ENCODE measurements at places on chromosomes 2 and 18.

DNA sequence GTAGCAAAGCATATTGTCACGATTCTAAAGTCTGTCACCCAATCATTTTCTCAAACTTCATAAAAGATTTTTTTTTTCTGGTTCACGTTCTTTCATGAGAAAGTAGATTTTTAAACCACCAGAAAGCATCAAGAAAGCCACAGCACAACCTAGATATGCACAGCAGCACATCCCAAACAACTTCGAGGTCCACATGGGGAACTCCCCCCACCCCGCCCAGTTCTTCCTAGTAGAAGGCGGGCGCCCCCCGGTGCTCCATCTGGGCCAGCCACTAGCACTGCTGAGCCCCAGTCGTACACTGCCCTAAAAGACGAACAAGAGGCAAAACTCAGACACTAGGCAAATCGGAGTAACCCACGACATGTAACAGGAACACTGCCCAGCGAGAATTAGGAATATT, 15.5 kb downstream of the HDLBP start:
- DNase-seq = no peak

DNA sequence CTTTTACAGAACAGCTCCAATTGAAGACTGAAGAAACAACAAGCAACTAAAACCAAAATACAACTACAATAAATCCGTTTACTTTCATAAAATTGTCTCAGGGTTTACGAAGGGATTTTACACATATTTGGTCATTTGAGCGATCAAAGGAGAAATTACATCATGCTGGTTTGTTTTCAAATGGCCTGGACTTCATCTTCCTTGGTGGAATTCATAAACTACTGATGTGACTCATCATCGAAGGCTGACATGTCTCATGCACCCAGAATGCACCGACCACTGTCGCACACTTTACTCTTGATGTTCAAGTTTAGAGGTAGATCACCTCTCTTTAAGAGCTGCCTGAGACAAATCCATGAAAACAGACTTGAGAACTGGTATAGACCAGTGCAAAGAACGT, 25.6 kb upstream of the PMAIP1 start:
- peak; percentile 91 for DNase-seq

DNA sequence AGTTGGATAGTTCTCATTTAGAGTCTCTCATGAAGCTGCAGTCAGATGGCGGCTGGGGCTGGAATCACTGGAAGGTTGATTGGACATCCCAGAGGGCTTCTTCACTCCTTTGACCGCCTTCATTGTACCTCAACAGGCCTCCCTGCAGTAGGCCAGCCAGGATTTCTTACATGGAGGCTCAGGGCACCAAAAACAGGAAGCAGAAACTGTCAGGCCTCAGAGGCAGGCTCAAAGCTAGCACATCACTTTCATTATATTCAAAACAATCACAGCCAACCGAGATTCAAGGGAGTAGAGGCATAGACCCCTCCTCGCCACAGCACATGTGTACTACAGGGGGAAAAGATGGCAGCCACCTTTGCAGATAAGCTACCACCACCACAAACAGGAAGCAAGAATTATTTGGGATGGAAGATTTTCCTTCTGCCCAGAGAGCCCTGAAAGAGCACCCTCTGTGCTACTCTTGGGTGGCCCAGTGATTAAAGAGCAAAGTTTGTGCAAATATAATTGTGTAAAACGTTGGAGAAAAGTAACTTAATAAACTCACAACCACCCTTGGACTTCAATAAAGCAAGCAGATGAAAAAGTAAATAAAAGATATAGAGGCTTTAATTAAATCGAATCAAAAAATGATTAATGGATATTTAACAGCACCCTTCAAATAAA, 155.3 kb downstream of the GFPT1 start:
- no peak for DNase-seq

DNA sequence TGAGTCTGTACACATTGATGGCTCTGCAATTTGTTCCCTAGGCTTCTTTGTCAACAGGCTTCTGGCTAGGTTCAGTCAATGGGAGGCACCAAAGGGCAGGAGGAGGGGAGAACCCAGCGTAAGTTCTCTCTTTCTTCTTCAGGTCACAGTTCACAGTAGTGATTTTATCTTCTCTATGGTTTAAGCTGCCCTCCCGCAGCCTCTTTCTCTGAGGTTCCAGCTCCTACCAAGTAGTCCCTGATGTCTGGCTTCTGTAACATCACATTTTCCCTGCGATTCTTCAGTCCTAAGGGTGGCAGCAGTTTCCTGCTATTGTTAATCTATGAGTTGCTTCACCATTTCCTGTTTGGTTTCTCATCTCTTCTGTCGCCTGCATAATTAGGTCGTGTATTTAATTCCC, 107.4 kb downstream of the CPO start:
- DNase-seq = no peak

DNA sequence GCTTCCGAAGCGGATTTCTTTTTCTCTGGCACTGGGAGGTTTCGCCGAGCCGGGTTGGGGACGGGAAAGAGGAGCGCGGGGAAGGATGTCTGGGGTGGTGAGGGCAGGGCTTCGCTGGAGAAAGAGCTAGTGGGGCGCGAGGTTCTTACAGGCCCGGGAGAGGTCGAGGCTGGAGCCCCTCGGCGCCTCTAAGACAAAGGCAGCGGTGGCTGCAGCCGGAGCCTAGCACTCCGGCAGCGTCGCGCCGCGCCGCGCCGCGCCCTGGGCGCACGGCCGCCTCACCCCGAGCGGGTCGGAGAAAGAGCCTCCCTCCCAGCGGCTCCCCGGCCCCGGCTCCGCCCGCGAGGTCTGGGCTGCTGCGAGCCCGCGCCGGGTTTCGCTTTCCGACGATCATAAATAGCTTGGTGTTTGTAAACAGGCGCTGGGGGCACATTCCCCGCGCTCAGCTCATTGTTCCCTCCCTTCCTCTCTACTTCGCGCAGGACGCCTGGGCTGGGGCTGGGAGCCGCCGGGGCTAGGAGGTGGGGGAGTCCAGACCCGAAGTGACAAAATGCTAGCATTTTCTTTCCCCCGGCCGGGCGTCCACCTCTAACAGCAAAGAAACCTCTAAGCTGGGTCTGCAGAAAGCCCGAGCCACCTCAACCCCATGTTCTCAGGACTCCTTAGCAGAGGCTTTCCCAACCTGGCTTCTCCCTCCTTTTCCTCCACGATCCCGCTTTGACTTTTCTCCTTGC, 813 bp upstream of the MEIS1 start:
- peak; percentile 61 for DNase-seq

DNA sequence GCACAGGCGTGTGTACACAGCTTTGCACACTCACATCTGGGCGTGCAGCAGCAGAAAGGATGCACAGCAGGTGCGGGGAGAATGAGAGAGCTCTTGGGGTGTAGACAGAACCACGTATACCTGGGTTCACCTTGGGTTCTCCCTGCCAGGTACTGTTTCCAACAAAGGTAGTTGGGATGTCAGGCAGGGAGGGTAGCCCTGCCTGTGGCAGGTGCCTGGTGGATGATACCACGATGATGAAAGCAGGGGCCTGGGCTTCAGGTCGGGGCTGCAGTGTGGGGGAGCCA, 6.5 kb upstream of the ARID5A start:
- no peak for DNase-seq

DNA sequence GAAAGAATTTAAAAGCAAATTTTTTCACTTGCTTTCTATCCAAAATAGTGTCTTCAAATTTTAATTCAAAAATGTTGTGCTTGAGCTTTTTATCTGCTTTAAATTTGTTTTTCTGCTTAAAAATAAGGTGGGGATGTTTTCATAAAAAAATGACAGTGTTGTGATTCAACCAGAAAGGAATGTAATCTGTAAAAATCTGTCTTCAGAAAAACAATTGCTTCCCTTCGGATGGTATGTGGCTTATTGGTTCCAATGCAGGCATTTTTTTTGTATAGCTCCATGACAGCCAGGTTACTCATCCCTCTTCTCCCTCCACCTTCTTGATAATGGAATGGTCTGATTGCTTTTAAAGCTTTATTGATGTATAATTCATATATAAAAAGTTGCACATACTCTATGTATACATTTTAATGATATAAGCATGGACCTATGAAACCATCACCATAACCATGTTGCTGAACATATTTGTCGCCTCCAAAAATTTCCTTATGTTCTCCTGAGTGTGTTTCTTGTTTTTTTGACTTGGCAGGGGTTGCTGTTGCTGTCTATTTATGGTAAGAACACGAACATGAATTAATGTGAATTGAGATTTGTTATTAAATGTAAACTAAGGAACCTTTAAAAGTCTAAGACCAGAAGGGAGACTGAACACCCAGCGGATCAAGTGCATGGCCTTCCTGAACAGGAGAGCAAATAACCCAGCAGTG, 363.7 kb upstream of the SPHKAP start:
- peak; percentile 37 for DNase-seq

DNA sequence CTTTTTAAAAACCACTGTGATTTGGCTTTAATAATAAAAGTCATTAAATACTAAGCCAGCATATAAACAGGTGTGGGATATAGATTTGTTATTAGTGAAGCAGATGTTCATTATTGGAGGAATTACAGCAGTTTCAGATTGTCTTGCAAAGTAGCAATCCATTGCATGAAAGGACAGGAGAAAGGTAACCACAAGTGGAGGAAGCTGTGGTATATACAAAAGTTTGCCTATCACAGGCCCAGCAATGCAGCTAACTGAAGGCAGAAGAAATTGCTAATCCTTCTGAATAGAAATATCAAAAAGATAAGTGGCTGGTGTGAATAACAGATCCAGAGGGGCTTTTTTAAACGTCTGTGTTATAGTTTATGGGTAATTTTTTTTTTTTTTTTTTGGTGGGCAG, 199.4 kb downstream of the ZNF385B start:
- no peak for DNase-seq

DNA sequence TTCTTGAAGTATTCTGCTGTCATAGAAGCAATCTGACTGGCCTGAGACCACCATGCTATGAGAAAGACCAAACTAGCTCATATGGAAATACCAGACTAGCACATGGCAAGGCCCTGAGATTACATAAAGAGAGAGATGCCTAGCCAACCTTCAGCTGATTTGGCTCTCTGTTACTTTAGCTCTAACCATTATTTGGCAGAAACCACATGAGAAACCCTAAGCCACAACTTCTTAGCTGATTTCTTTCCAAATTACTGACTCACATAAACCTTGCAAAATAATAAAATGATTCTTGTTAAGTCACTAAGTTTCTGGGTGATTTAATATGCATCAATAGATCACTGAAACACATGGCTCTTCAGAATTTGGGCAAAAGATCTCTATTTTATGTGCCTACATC, 295.0 kb upstream of the ZNF521 start:
- no peak for DNase-seq

DNA sequence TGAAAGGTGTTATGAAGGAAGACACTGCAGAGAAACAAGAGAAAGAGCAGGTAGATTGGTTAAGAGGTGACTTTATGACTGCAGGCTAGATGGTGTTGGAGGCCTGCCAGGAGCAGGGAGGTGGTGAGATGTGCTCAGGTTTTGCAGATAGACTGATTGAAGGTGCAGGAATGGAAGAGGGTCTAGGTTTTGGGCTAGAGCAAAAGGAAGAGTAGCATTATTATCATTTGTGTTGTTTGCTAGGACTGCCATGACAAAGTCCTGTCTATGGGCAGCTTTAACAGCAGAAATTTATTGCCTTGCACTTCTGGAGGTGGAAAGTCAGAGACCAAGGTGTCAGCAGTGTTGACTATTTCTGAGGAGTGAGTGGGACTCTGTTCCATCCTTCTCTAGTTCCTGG, 172.9 kb upstream of the SOX11 start:
- DNase-seq = no peak

GRCh38 chr2:119486886-119487285, 37.4 kb downstream of the SCTR start:
- peak; percentile 69 for DNase-seq

- DNase-seq = peak; percentile 12
Measured at GRCh38 chr2:202221873-202222272, 16.5 kb downstream of the SUMO1 start.

GRCh38 chr18:55523001-55523400, 65.0 kb downstream of the TCF4 start:
- no peak for DNase-seq

- peak; percentile 28 for DNase-seq
Measured at GRCh38 chr2:188158337-188159100, 133.2 kb upstream of the GULP1 start.

- DNase-seq = no peak
Measured at GRCh38 chr2:85718009-85718391, 23.8 kb downstream of the GNLY start.

GRCh38 chr18:78730546-78730945, 249.1 kb upstream of the SALL3 start:
- no peak for DNase-seq

- DNase-seq = no peak
Measured at GRCh38 chr18:37320317-37320716, 245.3 kb downstream of the CELF4 start.

- no peak for DNase-seq
Measured at GRCh38 chr18:64991102-64991501, 759.7 kb upstream of the CDH7 start.

- DNase-seq = no peak
Measured at GRCh38 chr18:60555625-60556024, 183.1 kb upstream of the MC4R start.

GRCh38 chr18:79197531-79197930, 128.3 kb downstream of the ATP9B start:
- DNase-seq = no peak

GRCh38 chr2:80703532-80703931, 399.0 kb upstream of the LRRTM1 start:
- DNase-seq = no peak

- no peak for DNase-seq
Measured at GRCh38 chr2:67159929-67160328, 237.2 kb upstream of the ETAA1 start.

DNA sequence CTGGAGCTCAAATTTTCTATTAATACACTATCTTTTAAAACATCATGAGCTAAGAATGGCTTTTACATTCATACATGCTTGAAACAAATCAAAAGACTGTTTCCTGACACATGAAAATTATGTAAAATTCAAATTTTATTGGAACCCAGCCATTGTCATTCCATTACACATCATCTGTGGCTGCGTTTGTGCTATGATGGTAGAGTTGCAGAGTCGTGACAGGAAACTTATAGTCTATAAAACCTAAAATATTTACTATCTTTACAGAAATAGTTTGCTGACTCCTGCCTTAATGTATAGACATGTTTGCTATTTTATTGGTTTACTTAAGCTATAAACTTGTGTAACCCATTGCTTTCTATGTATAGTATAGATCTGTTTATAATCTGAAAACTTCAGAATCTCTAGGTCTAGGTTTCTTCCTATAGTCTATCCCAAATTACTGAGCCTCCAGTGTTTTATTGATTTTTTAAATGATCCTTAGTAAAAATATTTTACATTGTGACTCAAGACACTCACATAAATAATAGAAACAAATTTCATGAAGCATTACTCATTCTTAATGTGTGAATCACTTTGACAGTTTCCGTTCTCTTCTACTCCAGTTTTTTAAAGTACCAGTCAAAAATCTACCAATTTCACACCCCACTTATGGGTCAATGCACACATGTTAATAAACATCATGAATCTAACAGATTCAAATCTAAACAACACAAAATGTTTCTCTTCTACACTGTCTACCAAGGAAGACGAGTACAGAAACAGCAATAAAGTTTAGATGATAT, 26.4 kb upstream of the MRPL19 start:
- DNase-seq = peak; percentile 5
